NCI-H1694 treated with DMSO at 0.1 percent for 48 hours (cell line): ENCODE measurements at places on chromosomes 5 and 9.
A peak's percentile ranks its signal among the peaks of the same experiment; 100 is the strongest.

GRCh38 chr5:36599986-36600779, 6.2 kb upstream of the SLC1A3 start:
- no peak for DNase-seq

GRCh38 chr5:119074419-119074818, 3.5 kb downstream of the DMXL1 start:
- DNase-seq, result no peak

DNA sequence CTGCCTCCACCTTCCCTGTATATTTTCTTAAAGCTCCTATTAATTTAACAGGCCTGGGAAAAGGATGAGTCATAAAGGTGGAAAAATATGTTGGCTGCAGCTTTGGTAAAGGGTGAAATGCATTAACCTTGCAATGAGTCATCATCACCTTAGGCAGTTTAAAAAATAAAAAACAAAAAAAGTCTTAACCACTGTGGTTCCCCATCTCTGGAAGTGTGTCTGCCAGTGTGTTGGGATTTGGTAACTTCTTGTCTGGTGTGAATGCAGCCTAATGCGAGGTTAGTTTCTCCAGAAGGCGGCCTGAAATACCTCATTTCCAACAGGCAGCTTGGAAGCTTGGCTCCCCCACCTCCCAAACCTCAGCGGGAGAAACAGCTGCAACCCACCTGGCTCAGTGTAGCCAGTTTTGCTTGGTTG, 265.3 kb upstream of the GAS1 start:
- no peak for DNase-seq

DNA sequence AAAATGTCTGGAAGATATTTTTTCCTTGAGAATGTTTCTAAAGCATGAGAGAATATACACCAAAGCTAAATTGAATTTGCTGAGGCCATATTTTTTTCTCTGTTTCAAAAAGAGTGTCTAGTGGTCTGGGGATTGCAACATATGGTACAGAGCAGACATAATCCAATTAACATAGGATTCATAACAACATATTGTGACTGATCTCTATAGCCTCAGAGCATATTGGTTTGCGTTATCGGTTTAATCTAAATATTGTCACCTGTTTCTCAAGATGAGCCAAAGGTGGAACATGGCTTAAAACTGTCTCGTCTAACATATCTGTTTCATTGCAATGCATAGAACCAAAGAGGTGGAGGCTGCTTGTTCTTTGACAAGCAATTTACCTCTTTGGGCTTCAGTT, 3.9 kb downstream of the PPP3R2 start:
- peak; percentile 11 for DNase-seq

GRCh38 chr5:8349855-8350254, 480.9 kb downstream of the MTRR start:
- no peak for DNase-seq

GRCh38 chr9:91840469-91840868, 109.6 kb downstream of the ROR2 start:
- no peak for DNase-seq

GRCh38 chr9:132823370-132824145, 54.5 kb downstream of the AK8 start:
- DNase-seq, result no peak

GRCh38 chr9:38384990-38385848, 7.3 kb upstream of the ALDH1B1 start:
- DNase-seq, result no peak

GRCh38 chr9:88988796-88989641, 2.2 kb upstream of the S1PR3 start:
- DNase-seq, result no peak

GRCh38 chr9:74503219-74503618, 6.1 kb downstream of the RORB start:
- no peak for DNase-seq

DNA sequence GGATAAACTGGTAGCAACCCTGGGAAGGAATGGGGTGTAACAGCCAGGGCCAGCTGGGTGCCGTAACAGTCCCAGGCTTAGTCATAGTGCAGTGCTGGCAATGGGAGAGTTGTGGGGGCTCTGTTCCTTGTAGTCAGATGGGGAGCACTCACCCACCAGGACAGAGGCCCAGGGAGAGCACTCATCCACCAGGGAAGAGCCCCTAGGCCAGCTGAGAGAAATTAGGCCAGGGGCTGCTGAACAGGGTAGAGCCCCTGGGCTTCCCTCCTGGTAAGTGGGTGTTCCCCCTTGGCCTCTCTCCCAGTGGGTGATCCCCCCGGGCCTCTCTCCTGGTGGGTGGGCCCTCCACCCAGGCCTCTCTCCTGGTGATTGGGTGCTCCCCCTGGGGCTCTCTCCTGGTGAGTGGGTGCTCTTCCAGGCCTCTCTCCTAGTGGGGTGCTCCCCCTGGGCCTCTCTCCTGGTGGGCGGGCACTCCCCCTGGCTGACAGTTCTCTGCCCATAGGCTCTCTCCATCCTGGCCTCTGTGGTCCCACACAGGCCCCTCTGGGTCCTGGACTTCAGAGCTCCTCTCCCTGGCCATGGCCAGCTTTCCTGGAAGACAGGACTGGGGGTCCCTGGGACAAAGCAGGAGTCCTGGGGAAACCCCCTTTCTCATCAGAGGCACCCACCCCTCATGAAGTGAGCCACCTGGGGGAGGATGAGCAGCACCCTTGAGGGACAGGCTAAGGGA, 13.4 kb downstream of the FGD3 start:
- no peak for DNase-seq

- no peak for DNase-seq
Observed at GRCh38 chr9:108074900-108075299, 585.3 kb upstream of the KLF4 start.

DNA sequence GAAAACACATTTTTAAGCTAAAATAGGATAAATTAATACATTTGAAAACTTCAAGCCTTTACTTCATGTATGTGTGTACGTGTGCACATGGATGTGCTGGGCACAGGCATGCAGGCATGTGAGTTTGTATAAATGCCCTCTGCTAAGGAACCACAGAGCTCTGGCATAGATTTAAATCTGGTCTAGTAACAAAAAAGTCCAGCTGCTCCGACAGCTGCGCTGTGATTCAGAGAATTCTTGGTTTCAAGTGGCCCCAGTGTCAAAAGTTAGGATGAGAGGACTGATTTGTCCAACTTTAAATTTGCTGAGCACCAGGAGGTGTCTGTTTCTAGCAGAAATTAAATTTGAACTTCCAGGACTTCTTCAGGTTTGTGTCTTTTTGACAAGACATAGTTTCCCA, 203.7 kb upstream of the TUT7 start:
- no peak for DNase-seq

DNA sequence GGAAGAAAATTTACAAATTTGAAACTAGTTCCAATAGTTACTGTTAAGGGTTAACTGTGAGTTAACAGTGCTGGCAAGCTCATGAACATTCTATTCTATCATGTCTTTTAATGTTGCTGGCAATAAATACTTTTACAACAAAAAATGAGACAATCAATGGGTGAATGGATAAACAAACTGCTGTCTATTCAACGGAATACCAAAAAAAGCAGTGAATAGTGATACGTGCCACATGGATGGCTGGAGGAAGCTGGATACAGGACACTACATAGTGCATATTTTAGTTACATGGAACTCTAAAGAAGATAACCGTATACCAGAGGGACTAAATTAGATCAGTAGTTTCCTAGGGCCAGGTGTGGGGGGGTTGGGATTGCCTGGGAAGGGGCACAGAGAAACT, 155.8 kb upstream of the RETREG1 start:
- no peak for DNase-seq

DNA sequence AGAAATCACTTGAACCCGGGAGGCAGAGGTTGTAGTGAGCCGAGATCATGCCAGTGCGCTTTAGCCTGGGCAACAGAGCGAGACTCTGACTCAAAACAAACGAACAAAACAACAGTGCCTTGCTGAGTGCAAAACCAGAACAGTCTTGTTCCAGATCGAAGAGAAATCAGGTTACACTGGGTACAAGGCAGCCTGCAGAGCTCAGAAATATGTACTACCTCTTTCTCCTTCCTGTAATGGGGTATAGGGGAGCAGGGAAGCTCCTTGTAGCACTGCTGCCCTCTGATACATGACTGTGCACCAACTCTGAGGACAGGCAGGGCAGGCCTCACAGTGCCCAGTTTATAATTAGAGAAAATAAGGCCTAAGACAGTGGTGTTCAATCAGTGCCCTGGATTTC, 24.7 kb downstream of the TBC1D2 start:
- no peak for DNase-seq

DNA sequence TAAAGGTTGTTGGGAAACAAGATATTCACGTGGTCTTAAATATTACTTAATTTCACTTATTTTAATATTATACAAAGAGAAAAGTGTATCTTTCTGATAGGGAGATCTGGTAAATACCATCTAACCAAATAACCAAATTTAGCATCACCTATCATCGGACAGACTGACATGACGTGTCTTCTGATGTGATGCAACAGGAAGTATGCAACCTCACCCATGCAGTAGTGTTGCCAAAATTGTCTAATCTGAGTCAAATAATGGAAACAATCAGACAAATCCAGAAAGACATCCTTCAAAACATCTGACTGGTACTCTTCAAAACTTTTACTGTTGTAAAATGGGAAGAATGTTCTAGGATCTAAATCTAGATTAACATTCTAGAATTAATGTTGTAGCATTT, 148.0 kb downstream of the FGF1 start:
- DNase-seq, result no peak

DNA sequence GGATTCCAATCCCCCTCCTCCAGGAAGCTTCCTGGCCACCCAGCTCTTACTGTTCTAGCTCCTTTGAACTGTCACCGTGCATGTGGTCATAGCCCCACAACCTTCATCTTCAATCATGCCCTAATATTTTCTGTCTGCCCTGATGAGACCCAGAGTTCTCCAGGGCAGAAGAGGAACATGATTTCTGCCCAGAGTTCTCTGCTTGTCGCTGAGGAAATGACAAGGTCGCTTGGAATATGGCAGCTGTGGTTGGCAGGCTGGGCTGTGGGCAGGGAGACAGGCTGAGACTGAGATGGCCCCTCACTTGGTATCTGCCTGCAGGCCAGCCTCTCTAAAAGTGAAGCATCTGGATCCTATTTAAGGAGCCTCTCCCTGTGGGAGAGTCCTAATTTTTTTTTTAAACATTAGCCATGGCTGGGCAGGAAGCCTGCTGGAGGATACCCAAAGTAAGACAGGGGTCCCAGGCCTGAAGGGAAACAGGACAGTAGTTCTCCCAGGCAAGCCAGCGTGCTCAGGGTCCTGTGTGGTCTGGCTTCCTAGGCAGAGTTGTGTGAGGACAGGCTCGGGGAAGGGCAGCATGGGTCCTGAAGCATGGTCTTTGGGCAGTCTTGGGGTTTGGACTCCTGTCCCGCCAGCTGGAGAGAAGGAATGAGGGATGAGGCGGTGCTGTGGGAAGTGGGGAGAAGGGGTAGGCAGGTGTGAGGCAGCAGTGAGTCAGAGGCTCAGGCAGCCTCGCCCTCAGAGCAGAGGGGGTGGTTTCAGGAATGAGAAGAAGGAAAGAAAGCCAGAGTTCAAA, 242.1 kb downstream of the FSTL4 start:
- DNase-seq, result no peak

GRCh38 chr9:34547960-34548611, 25.3 kb upstream of the ENHO start:
- DNase-seq, result peak; percentile 54

DNA sequence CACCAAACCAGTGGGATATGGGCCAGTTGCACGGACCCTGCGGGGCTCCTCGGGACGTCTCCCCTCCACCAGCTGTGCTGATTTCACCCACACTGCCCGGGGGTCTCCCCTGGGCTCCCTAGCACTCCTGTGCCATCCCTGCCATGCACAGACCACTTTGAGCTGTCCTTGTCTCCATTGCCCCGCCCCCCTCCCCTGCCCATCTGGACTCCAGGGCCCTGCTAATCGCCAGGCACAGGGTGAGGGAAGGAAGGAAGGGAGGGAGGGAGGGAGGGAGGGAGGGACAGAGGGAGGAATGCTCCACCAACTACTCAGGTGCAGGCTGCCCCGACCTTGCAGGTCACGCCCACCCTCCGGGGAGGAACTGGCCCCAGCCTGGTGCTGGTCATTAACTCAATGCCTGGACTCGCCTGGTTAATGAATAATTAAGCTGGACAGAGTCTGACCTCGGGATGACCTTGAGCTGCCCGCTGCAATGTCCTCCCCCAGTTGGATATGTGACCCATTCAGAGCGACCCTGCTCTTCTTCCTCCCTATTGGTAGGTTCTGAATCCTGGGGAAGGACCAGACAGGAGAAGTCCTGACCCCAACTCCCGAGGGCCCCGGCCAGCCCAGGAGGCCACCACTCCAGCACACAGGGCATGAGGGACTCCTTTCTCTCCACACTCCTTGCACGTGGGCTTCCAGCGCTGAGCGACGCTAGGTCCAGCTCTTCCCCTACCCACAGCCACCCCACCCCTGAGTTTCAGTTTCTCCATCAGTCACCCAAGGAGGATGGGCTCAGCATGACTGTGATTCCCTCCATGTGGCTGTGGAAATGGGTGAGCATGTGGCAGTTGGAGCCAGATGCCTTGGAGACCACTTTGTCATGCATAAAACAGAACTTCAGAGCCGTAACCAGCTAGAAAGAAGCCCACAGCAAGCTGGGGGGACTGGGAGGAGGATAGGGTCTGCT, 62.1 kb downstream of the C9orf50 start:
- no peak for DNase-seq

- DNase-seq, result no peak
Observed at GRCh38 chr9:125755340-125755739, 8.2 kb downstream of the PBX3 start.

DNA sequence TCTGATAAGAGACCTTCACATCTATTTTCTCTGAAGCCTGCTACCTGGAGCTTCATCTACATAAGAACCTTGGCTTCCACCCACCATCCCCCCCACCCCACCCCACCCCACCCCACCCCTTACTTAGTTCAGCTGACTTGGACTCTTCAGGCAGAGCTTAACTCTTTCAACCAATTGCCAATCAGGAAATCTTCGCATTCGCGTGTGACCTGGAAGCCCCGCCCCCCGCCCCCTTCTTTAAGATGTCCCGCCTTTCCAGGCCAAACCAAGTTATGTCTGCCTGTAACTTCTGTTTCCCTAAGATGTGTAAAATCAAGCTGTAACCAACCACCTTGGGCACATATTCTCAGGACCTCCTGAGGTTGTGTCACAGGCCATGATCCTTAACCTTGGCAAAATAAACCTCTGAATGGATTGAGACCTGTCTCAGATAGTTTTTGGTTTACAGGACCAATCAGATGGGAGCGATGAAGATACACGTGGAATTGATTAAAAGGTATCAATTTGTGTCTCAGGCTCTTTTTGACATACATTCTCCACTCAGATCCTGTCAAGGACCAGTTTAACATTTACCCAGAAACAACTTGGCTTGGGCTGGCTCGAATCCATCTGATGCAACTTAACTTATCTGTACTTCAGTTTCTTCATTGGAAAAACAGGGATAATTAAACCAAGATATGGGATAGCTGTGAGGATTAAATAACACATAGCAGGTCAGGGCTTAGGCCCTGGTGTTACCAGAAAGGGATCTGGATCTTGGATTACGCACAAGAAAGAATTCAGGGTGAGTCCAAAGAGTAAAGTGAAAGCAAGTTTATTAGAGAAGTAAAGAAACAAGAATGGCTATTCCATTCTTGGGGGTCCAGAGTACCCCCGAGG, 43.6 kb downstream of the GALNT12 start:
- DNase-seq, result no peak

- DNase-seq, result no peak
Observed at GRCh38 chr5:156000115-156000514, 326.8 kb upstream of the SGCD start.
